Neural crest cell (in vitro differentiated cells): ENCODE measurements at places on chromosomes 11 and 22.
A peak's percentile ranks its signal among the peaks of the same experiment; 100 is the strongest.

DNA sequence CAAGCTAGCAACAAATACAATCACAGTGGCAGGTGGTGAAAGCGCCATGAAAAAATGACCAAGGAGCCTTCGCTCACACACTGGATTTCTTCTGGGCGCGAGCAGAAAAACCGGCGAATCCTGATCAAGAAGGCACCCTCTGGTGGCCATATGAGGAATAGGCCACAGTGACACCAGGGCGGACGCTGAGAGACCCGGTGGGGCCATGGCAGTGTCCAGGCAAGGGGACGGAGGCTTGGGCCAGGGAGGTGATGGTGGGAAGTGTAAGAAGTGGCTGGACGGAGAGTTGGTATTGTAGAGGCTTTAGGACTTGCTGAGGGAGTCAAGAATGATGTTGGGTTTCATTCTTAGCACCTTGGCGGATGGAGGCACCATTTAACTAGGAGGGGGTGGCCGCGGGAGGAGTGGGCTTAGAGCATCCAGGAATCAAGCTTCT lies 16.9 kb upstream of the RAC2 start:
- H3K27ac ChIP-seq = no peak overlapping the region
- peaks cover 11% of the 10 kb centered on the region for H3K4me1 ChIP-seq
- DNase-seq = peak; percentile 59

DNA sequence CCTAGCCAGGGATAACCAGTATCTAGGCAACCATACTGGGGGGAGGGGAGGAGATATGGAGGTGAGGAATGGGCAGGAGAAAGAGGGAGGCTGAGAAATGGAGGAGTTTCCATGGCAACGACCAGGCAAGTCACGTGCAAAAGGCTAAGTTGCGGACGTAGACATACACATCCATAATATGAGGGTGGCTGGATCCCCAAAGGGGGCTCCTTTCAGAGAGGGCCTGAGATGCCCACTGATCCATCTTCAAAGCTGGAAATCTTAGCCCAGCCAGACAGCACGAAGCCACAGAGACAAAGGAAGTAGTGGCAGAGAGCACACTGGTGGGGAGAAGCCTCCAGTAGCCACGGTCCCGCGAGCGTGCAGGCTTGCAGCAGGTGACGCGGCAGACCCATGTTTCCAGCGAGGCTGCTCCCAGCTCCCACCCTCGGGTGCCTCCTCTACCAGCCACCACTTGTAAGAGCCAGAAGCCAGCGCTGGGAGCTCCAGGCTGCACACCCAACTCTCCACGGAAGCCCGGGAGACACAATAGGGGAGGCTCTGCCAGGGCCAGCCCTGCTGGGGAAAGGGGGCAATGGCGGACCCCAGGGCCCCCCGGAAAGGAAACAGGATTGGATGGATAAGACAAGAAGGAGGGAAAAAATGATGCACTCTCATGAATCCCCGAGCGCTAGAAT lies 938 bp downstream of the FXYD6 start:
- H3K4me1 ChIP-seq = peaks cover 44% of the 10 kb centered on the region
- H3K36me3 ChIP-seq = no peaks in the 10 kb centered on the region
- H3K27ac ChIP-seq = peak overlapping the region; percentile 96
- H3K4me3 ChIP-seq = peak overlapping the region; percentile 98
- no peak for DNase-seq
- H3K27me3 ChIP-seq = peaks cover 34% of the 10 kb centered on the region

- no peaks in the 10 kb centered on the region for H3K36me3 ChIP-seq
- H3K4me1 ChIP-seq = peaks cover 6% of the 10 kb centered on the region
- no peak overlapping the region for H3K4me3 ChIP-seq
- no peaks in the 10 kb centered on the region for H3K27me3 ChIP-seq
Measured at GRCh38 chr11:119635041-119635740, 93.8 kb downstream of the NECTIN1 start.

DNA sequence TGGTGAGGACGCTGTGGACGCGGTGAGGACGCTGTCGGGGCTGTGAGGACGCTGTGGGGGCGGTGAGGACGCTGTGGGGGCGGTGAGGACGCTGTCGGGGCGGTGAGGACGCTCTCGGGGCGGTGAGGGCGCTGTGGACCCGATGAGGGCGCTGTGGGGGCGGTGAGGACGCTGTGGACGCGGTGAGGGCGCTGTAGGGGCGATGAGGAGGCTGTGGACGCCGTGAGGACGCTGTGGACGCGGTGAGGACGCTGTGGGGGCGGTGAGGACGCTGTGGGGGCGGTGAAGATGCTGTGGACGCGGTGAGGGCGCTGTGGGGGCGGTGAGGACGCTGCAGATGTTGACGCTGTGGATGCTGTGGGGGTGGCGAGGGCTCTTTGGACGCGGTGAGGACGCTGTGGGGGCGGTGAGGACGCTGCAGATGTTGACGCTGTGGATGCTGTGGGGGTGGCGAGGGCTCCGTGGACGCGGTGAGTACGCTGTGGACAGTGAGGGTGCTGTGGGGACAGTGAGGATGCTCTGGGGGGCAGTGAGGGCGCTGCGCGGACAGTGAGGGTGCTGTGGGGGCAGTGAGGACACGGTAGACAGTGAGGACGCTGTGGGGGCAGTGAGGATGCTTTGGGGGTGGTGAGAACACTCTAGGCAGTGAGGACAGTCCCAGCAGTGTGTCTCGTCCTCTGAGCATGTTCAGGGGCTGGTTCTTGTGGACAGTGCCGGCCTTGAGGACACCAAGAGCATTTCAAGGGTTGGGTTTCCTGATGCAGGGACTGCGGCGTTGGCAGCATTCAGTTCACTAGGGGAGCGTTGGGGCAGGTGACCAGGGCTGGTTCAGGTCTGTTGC lies 4.2 kb downstream of the GP1BB start:
- H3K4me3 ChIP-seq = peak overlapping the region; percentile 51
- H3K27ac ChIP-seq = no peak overlapping the region
- peaks cover 8% of the 10 kb centered on the region for H3K4me1 ChIP-seq
- no peaks in the 10 kb centered on the region for H3K36me3 ChIP-seq

- H3K27ac ChIP-seq = no peak overlapping the region
- no peak for DNase-seq
- no peaks in the 10 kb centered on the region for H3K36me3 ChIP-seq
- no peak overlapping the region for H3K4me3 ChIP-seq
- H3K27me3 ChIP-seq = no peaks in the 10 kb centered on the region
Measured at GRCh38 chr11:122138744-122139594, 23.0 kb upstream of the BLID start.

- no peaks in the 10 kb centered on the region for H3K36me3 ChIP-seq
- H3K4me3 ChIP-seq = no peak overlapping the region
- no peak for DNase-seq
- no peaks in the 10 kb centered on the region for H3K27me3 ChIP-seq
- H3K4me1 ChIP-seq = no peaks in the 10 kb centered on the region
- H3K27ac ChIP-seq = no peak overlapping the region
Measured at GRCh38 chr11:75780888-75781287, 12.3 kb downstream of the DGAT2 start.

GRCh38 chr11:26993965-26994457 lies at the start of gene FIBIN:
Gene FIBIN (plus strand): TSS chr11:26994112. CDS start chr11:26994527, 415 bp downstream.
- no peaks in the 10 kb centered on the region for H3K4me1 ChIP-seq
- peaks cover 5% of the 10 kb centered on the region for H3K27me3 ChIP-seq
- H3K36me3 ChIP-seq = no peaks in the 10 kb centered on the region
- DNase-seq = no peak

DNA sequence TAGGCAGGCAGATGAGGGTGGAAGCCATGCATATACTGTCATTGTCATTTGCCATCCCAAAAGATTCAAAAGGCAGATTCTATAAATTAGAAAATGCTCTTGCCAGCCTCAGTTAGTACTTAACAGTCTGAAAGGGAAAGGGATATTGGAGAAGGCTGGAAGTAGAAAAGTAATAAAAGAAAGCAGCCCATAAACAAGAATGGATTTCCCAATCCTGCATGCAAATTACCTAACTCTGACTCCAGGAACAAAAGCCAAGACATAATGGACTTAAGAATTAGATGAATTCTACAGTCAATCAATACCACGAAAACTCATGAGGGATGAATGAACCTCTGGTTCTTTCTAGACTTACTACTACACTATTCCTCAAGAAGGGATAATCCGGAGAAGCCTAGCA lies 5.9 kb downstream of the PAK1 start:
- no peak overlapping the region for H3K4me3 ChIP-seq
- H3K27ac ChIP-seq = no peak overlapping the region
- peaks cover 25% of the 10 kb centered on the region for H3K27me3 ChIP-seq
- no peaks in the 10 kb centered on the region for H3K36me3 ChIP-seq
- peaks cover 54% of the 10 kb centered on the region for H3K4me1 ChIP-seq
- no peak for DNase-seq

- no peak overlapping the region for H3K27ac ChIP-seq
- H3K27me3 ChIP-seq = no peaks in the 10 kb centered on the region
- H3K4me3 ChIP-seq = no peak overlapping the region
- H3K36me3 ChIP-seq = no peaks in the 10 kb centered on the region
- peaks cover 23% of the 10 kb centered on the region for H3K4me1 ChIP-seq
- no peak for DNase-seq
Measured at GRCh38 chr11:16292167-16292859, 64.0 kb downstream of the SOX6 start.

GRCh38 chr22:17965538-17966402 lies 58.6 kb downstream of the MICAL3 start:
- H3K4me1 ChIP-seq = peaks cover 37% of the 10 kb centered on the region
- no peaks in the 10 kb centered on the region for H3K27me3 ChIP-seq
- H3K4me3 ChIP-seq = no peak overlapping the region
- H3K27ac ChIP-seq = peak overlapping the region; percentile 64
- H3K36me3 ChIP-seq = peaks cover 2% of the 10 kb centered on the region
